AG09319 (cell line): ENCODE measurements at places on chromosomes 7 and 10.

GRCh38 chr7:25486656-25487055, 258.4 kb upstream of the NPVF start:
- DNase-seq, result no peak

- DNase-seq, result no peak
Measured at GRCh38 chr7:46916581-46916980, 665.3 kb downstream of the TNS3 start.

DNA sequence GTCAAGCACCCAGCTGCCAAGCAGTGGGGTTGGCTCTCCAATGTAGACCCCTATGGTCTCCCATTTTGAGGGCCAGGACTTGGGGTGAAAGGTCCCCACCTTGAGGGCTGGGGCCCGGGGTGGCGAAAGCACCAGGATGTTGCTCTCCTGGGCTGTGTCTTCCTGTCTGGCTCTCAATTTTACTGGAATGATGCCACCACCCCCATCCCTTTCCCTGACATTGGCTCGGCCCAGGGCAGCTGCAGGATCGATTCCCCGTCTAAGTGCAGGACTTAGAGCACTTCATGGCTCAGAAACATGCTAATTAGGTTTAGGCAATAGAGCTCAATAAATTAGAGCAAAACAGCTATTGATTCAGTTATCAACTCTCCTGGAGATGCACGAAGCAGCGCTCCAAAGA, 27.0 kb upstream of the HSPA12A start:
- no peak for DNase-seq

DNA sequence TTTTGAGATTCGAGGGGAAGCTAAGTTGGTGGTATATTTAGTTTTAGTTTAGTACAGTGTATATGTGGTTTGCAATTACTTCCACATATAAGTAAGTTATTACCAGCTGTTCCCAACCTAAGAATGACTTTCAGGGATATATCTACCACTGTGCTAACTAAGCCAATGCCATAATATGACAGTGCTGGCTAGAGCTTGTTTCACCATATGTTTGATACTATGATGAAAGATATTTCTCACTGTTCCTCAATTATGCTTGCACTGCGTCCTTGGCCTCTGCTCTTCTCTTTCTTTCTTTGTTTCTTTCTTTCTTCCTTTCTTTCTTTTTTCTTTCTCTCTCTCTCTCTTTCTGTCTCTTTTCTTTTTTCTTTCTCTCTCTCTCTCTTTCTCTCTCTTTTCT, 113.8 kb upstream of the SKAP2 start:
- DNase-seq, result no peak

DNA sequence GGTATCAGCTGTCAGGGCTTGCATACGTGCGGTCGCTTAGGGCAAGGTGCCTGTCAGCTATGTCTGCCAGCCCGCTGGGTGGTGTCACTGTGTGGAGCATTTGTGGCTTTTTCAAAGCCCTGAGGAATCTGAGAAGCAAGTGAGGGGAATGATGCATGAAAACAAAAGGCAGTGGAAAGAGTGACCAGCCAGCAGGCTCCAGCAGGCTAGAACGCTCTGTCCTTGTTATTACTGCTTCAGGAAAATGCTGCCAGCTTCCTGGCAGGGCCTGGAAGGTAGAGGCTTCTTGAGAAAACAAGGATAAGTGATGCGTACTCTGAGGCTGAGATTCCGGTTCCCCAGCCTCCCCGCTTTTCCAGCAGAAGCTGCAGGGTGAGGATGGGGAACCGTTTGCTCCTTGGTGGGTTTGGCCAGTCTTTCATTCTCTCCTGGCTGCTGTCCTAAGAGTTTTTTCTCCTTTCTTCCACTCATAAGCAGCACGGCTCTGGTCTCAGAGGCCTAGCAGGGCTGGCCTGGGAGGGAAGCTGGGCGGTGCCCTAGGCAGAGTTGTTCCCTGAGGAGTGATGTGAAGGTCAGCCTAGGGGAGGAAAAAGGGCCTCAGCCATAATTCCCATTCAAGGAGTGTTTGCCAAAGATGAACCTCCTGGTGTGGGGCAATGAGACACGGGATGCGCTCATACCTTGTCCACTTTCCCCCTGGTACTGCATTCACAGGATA, 42.8 kb upstream of the MKLN1 start:
- DNase-seq, result no peak
